ENCODE measurements at places on chromosomes 1 and 21.

DNA sequence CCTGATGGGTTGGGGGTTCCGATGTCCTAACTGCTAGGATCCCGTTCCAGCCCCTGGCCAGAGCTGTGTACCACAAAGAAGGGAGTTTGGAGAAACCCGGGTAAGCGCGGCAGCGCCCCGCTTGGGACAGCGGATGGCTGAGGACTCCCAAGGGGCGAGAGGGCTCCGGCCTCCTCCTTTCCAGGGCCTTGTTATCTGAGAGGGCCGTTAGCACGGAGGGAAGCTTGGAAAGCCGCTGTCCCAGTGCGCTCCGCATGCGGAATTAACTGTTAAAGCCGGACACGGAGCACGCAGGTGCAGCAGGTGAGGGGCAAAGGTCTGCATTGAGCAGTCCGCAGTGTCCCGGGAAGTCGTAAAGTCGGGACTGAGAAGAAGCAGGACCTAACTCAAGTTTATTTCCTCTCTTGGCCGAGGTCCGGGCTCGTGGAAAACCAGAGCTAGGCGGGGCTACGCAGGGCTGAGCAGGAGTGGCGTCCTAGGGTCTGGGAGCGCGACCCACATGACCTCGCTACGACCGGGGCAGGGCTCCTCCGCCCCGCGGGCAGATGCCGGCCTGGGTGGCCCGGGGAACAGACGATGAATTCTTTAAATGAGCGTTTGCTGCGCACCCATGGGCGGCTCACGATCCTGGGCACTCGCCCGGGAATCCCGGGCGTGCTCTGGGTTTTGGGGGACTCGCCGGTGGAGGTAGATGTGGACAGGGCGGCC lies 4.5 kb downstream of the LHX4 start:
- DNase-seq = no peak

- DNase-seq = no peak
Observed at GRCh38 chr1:118659646-118660045, 328.5 kb downstream of the TBX15 start.

- no peak for DNase-seq
Observed at GRCh38 chr1:244387415-244387814, 64.3 kb downstream of the ADSS2 start.

GRCh38 chr1:231933711-231934626 lies 307.4 kb downstream of the DISC1 start:
- no peak for DNase-seq

- no peak for DNase-seq
Observed at GRCh38 chr1:44040846-44041245, 9.6 kb upstream of the SLC6A9 start.

DNA sequence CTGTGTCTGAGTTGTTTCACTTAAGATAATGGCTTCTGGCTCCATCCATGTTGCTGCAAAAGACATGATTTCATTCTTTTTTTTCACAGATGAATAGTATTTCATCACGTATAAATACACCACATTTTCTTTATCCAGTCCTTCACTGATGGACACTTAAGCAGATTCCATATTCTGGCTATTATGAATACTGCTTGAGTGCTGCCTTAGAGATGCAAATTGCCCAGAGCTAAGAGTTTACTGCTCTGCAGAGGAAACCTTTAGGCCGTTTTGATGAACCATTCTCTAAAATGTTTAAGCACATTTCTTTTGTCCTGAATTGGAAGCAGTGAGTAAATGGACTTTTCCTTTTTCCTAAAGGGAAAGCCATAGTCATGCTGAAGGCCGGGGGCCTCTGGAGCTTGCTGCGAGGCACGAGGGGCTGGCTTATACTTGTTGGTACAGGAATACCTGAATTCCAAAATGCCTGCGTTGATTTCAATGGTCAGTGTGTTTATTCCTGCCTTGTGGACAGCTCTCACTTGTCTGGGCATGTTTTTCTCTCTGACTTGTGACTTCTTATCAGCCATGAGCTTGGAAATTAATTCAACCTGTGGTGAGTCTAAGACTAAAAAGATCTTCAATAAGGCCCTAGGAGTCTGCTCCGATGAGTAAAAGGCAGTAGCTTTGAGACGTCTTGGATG lies 201.0 kb upstream of the MAP1LC3C start:
- no peak for DNase-seq

GRCh38 chr1:71049951-71050598 lies 2.5 kb upstream of the PTGER3 start:
- peak; percentile 50 for DNase-seq

- no peak for DNase-seq
Observed at GRCh38 chr1:26031196-26031595, 9.6 kb downstream of the EXTL1 start.

- no peak for DNase-seq
Observed at GRCh38 chr1:185966471-185966870, 232.3 kb downstream of the HMCN1 start.

DNA sequence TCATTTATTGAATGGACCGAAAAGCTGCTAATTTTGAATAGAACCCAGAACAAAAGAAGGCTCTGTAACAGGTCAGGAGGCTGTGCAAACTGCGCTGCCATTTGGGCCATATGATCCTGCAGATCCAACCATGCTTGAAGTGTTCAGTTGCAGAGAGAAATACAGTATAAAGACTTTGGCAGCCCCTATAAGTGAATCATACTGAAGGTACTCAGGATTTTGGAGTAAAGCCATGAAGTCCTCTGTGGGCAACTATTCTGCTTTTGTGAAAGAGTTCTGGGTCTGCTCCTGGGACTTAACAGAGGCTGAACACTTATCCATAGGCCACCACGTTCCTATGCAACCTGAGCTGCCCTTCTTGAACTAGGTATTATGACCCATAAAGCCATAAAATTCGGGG lies 1613.6 kb upstream of the PRMT6 start:
- no peak for DNase-seq

GRCh38 chr1:94773931-94774422 lies 46.2 kb upstream of the SLC44A3 start:
- no peak for DNase-seq

DNA sequence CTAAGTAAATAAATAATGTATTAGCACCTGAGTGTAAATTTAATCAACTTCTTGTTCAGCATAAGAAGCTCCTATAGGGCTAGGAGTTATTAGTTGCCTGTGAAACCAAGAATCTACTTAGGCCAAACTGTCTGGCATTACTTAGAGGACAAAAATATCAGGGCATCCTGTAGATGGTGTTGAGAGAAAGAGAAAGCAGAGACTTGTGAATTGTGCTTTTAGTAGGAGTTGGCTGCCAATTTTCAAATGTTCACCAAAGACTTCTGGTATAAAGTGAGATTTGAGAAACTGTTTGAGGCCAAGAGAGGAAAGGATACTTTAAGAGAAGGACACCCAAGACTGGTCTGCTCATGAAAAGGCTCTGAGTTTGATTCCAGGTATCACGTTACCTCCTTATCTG lies 315.5 kb upstream of the DEPDC1 start:
- DNase-seq = no peak

DNA sequence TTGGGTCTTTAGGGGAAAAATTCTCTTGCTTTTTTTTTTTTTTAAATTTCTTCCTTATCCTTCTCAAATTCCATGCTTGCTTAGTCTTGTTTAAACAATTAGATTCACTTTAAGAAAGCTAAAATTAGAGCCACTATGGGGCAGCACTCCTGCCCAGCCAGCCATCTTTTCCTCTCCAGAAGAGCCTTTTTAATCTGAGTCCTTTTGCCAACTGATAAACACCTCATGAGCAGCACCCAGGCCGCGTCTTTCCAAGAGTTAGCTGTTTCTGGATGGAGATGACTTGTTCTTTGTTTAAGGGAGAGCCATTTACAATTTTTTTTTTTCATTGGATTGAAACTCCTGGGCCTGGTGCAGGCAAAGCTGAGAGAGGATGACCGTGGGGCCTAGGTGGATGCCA lies 53.3 kb upstream of the TSPAN2 start:
- DNase-seq = no peak

DNA sequence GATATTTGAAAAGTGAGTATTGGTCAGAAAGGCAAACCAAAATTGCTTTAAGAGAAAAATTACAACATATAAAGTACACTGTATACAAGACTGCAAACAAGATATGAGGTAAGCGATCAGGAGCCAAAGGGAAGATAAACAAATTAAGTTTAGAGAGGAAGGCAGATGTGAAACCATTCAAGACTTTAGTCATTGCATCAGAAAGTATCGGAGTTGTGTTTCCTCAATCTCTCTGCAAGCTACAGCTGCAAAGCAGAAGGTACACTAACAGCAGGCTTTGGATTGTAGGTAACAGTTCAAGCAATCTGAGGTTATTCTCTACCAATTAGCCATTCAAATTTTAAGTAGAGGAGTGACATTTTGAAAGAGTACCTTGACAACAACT lies 21.3 kb upstream of the TLCD4 start:
- DNase-seq = no peak

- DNase-seq = no peak
Observed at GRCh38 chr1:152165286-152166077, 6.5 kb upstream of the RPTN start.

DNA sequence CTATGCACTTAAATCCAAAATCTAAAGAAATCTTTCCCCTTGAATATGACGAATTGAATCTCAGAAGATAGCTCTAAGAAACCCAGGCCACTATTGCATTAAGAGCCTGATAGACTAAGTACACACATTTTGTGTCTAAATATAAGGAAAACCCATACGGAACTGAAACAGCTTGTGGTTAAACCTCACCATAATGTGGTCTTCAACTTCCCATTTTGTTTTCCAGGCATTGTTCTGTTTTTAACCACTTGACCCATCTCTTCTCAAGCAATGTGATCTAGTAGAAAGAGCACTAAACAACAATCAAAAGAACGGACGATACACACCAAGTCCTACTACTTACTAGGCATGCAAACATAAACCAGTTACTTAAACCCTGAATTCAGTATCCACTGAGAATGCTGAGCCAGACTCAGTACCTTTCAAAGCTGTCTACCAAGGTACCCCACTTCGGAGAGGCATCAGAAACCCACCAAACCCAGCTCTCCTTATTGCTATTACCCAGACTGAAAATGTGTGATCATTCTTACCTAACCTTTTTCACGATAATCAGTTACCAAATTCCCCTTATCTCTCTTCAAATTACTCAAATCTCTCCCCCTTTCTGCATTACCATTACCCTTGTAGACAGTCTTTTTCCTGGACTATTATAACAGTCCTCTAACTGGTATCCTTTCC lies 12.8 kb downstream of the OTUD7B start:
- DNase-seq = no peak

DNA sequence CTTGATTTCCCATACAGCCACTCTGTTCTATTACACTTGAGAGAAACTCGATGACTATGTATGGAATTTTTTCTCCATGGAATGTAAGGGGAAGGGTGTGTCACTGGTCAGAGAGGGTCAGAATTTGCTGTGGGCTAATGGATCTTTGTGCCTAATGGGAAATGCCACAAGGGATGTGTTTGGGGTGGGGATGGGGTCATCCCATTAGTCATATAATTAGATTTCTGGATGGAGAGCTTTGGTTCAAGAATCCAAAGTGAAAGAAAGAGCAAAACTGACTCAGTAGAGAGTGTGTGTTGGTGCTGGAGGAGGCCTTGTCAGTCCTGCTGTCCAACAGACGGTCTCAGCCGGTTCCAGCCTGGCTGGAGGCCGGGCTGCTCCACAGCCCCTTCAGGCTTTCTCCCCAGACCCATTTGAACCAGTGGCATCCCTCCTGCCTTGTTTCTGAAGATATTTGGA lies 86.4 kb downstream of the LAMC2 start:
- no peak for DNase-seq

GRCh38 chr1:234507626-234508387 lies 28.8 kb upstream of the TARBP1 start:
- no peak for DNase-seq

- DNase-seq = no peak
Observed at GRCh38 chr1:67788238-67788790, 45.0 kb downstream of the GNG12 start.
